ENCODE measurements at places on chromosomes 4 and X.

DNA sequence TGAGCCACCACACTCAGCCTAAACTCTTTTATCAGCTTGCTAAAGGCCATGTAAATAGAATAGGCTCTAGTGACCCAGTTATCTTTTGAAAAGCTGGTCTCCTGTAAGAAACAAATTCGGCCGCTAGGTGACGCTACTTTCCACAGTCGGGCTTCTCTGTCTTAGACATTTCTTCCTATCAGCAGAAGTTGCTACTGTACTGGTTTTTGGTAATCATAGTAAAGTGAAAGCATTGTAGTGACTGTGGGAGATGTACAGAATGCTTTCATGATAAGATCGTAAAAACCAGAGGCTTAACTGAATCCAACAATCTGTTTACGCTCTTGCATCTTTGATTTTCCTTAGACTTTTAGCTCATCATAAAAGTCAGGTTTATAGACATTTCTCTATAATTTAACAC lies 82.6 kb downstream of the GK start:
- H3K27ac ChIP-seq = no peak overlapping the region
- no peak overlapping the region for H3K4me3 ChIP-seq
- no peaks in the 10 kb centered on the region for H3K27me3 ChIP-seq
- peaks cover 2% of the 10 kb centered on the region for H3K4me1 ChIP-seq
- peak; percentile 84 for DNase-seq

GRCh38 chr4:159543831-159544230 lies 441.0 kb downstream of the RAPGEF2 start:
- H3K36me3 ChIP-seq = no peaks in the 10 kb centered on the region
- H3K4me3 ChIP-seq = no peak overlapping the region
- DNase-seq = no peak
- H3K27ac ChIP-seq = no peak overlapping the region
- no peaks in the 10 kb centered on the region for H3K27me3 ChIP-seq

DNA sequence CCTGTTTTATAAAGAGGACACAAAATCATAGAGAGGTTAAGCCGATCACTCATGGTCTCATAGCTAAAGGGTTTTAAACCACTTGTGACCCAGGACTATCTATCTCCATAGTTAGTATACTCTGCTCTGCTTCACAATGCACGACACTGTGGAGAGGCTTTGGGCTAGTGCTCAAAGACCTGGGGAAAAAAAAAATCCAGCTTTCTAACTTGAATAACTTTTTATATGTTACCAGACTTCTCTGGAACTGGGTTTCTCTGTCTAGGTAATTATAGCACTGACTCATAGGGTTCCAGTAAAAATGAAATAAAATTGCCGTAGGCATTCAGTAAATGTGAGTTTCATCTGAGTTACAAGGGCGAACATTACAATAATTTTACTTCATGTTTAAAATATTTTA lies 273.7 kb upstream of the TECRL start:
- no peak overlapping the region for H3K4me3 ChIP-seq
- no peak overlapping the region for H3K27ac ChIP-seq
- no peaks in the 10 kb centered on the region for H3K27me3 ChIP-seq
- no peaks in the 10 kb centered on the region for H3K36me3 ChIP-seq
- DNase-seq = no peak
- no peaks in the 10 kb centered on the region for H3K4me1 ChIP-seq

GRCh38 chr4:1982124-1983052 lies 26.4 kb downstream of the NELFA start:
- H3K4me1 ChIP-seq = peaks cover 6% of the 10 kb centered on the region
- peaks cover 42% of the 10 kb centered on the region for H3K36me3 ChIP-seq
- no peak overlapping the region for H3K27ac ChIP-seq

GRCh38 chr4:15376594-15376993 lies 51.2 kb upstream of the C1QTNF7 start:
- no peaks in the 10 kb centered on the region for H3K36me3 ChIP-seq
- no peak overlapping the region for H3K4me3 ChIP-seq
- peaks cover 29% of the 10 kb centered on the region for H3K4me1 ChIP-seq
- H3K27me3 ChIP-seq = no peaks in the 10 kb centered on the region
- H3K27ac ChIP-seq = no peak overlapping the region
- DNase-seq = no peak

- no peaks in the 10 kb centered on the region for H3K4me1 ChIP-seq
- no peak overlapping the region for H3K27ac ChIP-seq
- no peaks in the 10 kb centered on the region for H3K36me3 ChIP-seq
- H3K27me3 ChIP-seq = no peaks in the 10 kb centered on the region
These were observed 64.5 kb upstream of the GEMIN8 start for GRCh38 chrX:14094191-14094590.

DNA sequence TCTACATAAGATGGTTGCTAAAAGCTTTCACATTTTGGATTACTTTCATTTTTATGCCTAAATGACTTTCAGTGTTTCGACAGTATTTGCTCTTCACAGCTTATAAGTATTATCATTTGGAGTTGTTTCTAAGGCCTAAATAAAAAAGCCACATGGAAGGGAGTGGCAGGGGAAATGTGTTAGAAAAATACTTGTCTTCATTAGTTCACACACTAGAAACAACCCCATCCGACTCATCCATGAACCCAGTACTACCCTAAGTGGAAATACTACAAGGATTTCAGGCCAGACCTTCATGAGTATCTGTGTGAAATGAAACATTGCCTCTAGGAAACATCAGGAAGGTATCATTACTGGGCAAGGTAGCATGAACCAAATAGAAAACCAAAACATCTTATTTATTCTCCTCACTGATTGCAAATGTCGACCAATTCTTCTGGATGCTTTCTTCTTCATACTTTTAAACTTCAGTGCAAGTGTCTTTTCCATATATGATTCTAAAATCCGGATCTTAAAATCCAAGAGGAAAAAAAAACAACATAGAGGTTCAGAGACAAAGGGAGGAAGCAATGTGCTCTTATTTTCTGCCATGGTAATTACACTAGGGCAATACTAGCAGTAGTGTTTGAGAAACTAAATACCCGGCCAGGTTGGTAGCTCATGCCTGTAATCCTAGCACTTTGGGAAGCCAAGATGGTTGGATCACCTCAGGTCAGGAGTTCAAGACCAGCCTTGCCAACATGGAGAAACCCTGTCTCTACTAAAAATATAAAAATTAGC lies 349.4 kb downstream of the ARHGAP24 start:
- no peaks in the 10 kb centered on the region for H3K27me3 ChIP-seq
- no peaks in the 10 kb centered on the region for H3K4me1 ChIP-seq
- no peak overlapping the region for H3K27ac ChIP-seq
- no peak for DNase-seq
- no peak overlapping the region for H3K4me3 ChIP-seq

GRCh38 chrX:72023071-72023470 lies 108.6 kb downstream of the RTL5 start:
- no peak for DNase-seq
- H3K4me3 ChIP-seq = no peak overlapping the region
- H3K27ac ChIP-seq = no peak overlapping the region
- H3K36me3 ChIP-seq = no peaks in the 10 kb centered on the region

GRCh38 chrX:17459008-17459611 lies 84.1 kb downstream of the NHS start:
- no peak overlapping the region for H3K4me3 ChIP-seq
- no peak overlapping the region for H3K27ac ChIP-seq
- no peaks in the 10 kb centered on the region for H3K27me3 ChIP-seq
- H3K4me1 ChIP-seq = no peaks in the 10 kb centered on the region

- H3K27ac ChIP-seq = peak overlapping the region; percentile 75
- H3K4me3 ChIP-seq = peak overlapping the region; percentile 56
- no peaks in the 10 kb centered on the region for H3K27me3 ChIP-seq
- DNase-seq = no peak
- H3K4me1 ChIP-seq = peaks cover 12% of the 10 kb centered on the region
These were observed 127.1 kb downstream of the CFAP299 start for GRCh38 chr4:80462621-80463091.

DNA sequence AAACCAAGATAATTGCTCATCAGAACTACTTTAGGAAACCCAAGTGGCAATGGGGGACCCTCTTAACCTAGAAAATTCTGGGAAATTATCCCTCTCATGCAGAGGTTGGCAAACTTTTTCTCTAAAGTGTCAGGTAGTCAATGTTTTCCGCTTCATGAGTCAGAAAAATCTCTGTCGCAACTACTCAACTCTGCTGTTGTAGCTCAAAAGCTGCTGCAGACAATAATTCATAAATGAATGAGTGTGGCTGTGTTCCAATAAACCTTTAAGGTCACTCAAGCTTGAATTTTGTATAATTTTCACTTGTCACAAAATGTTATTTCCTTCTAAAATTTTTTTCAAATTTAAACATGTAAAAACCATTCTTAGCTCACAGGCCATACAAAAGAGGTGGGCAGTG lies 193.4 kb upstream of the MID1 start:
- H3K27ac ChIP-seq = no peak overlapping the region
- no peaks in the 10 kb centered on the region for H3K36me3 ChIP-seq
- no peak for DNase-seq
- H3K4me3 ChIP-seq = no peak overlapping the region

- H3K27me3 ChIP-seq = no peaks in the 10 kb centered on the region
- DNase-seq = peak; percentile 62
- peak overlapping the region; percentile 83 for H3K27ac ChIP-seq
These were observed 173.7 kb upstream of the LEF1 start for GRCh38 chr4:108342325-108342970.

DNA sequence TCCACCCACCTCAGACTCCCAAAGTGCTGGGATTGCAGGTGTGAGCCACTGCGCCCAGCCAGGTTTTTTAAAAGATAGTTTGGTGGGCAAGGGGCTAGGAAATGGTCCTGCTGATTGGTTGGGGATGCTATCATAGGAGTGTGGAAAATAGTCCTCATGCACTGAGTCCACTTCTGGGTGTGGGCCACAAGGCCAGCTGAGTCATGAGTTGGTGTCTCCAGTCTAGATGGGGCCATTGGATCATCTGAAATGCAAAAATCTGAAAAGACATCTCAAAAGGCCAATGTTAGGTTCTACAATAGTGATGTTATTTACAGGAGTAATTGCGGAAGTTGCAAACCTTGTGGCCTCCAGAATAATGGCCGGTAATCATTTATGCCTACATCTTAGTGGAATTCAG lies 221.1 kb downstream of the ZNF674 start:
- H3K4me1 ChIP-seq = peaks cover 38% of the 10 kb centered on the region
- no peak overlapping the region for H3K27ac ChIP-seq
- no peaks in the 10 kb centered on the region for H3K36me3 ChIP-seq
- DNase-seq = no peak

GRCh38 chr4:165027762-165028402 lies 3.9 kb upstream of the TRIM60 start:
- H3K4me3 ChIP-seq = no peak overlapping the region
- no peaks in the 10 kb centered on the region for H3K36me3 ChIP-seq
- peaks cover 5% of the 10 kb centered on the region for H3K27me3 ChIP-seq
- no peak for DNase-seq
- H3K4me1 ChIP-seq = no peaks in the 10 kb centered on the region

DNA sequence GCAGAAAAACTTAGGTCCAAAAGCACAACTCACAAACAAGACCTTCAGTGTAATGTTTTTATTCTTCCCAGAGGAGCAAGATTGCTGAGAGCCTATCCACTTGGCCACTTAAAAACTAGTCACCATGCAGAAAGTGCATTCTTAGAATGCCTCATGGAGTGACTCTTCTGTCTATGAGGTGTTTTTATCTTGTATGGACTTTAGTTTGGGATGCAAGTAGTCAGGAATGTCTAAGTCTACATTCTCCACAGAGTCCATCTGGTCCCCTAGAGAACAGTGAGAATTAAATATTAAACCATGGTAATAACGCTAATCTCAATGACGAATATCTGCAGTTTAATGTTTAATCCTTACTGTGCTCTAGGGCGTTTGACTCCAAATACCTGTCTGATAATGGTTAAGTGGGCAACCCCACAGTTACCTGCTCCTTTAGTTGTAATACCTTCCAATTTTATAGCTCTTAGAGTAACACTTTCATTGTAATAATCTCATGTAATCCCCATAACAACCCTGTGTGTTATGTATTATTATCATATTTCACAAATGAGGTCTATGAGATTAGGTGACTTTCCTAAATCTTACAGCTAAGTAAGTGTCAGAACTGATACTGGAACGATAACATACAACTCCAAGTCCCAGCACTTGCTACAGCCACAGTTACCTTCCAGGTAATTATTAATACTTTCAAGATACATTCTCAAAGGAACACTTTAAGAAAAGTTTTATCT lies 235.6 kb upstream of the JADE1 start:
- H3K4me1 ChIP-seq = no peaks in the 10 kb centered on the region
- H3K27ac ChIP-seq = no peak overlapping the region
- no peaks in the 10 kb centered on the region for H3K36me3 ChIP-seq

- H3K4me1 ChIP-seq = peaks cover 43% of the 10 kb centered on the region
- peaks cover 7% of the 10 kb centered on the region for H3K36me3 ChIP-seq
- DNase-seq = peak; percentile 62
- H3K27ac ChIP-seq = peak overlapping the region; percentile 84
These were observed 7.3 kb upstream of the SH3BP2 start for GRCh38 chr4:2785613-2786012.

- no peak overlapping the region for H3K27ac ChIP-seq
- H3K4me3 ChIP-seq = no peak overlapping the region
- H3K36me3 ChIP-seq = no peaks in the 10 kb centered on the region
- no peaks in the 10 kb centered on the region for H3K27me3 ChIP-seq
These were observed 631.5 kb downstream of the RAB28 start for GRCh38 chr4:12852338-12853307.

DNA sequence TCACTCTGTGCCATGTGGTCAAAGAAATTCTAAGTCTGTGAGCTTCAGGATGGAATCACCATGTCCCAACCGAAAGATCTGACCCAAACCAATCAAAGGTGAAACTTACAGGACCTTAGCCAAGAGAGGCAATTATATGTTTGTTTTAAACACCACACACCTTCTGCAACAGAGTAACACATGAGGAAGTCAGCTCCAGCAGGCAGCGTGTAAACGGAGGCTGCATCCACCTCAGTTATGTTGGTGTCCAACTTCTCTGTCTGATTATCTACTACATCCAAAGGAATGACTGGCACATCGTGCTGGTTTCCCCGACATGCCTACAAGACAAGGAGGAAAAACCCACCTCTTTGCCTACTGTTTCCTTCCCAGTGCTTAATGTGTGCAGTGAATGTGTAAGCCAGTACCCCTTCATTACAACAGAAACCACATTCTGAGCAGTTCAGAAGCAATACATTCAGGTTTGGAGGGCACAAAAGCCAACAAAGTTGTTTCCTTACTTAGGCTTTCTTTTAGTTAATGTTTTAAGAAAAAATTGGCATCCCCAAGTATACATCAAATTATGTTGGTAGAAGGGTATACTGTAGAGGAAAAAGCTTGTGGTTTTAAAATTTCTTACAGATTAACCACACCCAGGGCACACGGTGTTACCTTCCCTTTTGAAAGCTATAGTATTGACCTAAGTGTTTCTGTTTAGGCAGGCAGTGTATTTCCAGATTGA lies 12.4 kb downstream of the CASP6 start:
- peak; percentile 25 for DNase-seq
- H3K36me3 ChIP-seq = peaks cover 67% of the 10 kb centered on the region
- H3K27me3 ChIP-seq = no peaks in the 10 kb centered on the region
- peaks cover 39% of the 10 kb centered on the region for H3K4me1 ChIP-seq
- peak overlapping the region; percentile 81 for H3K27ac ChIP-seq

- H3K27ac ChIP-seq = no peak overlapping the region
- no peak for DNase-seq
- H3K4me1 ChIP-seq = no peaks in the 10 kb centered on the region
These were observed 744.0 kb downstream of the FSTL5 start for GRCh38 chr4:161419822-161420221.
